ENCODE measurements at places on chromosomes 1 and 21.

DNA sequence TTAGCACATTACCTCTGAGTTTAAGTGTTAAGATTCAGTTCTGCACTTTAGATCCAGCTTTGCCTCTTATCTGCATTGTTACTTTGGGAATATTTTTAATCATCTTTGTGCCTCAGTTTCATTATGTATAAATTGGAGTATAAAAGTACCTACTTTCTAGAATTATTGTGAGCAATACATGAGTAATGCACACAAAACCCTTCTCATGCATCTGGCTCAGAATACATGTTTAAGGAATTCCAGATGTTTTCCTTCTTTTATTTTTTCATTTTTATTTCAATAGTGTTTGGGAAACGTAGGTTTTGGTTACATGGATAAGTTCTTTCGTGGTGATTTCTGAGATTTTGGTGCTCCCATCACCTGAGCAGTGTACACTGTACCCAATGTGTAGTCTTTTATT lies 14.2 kb downstream of the C8A start:
- no peak for DNase-seq

- DNase-seq: no peak
These were observed 444 bp upstream of the AGO1 start for GRCh38 chr1:35882586-35882944.

GRCh38 chr1:178434899-178435435 lies 61.8 kb downstream of the CLEC20A start:
- no peak for DNase-seq

DNA sequence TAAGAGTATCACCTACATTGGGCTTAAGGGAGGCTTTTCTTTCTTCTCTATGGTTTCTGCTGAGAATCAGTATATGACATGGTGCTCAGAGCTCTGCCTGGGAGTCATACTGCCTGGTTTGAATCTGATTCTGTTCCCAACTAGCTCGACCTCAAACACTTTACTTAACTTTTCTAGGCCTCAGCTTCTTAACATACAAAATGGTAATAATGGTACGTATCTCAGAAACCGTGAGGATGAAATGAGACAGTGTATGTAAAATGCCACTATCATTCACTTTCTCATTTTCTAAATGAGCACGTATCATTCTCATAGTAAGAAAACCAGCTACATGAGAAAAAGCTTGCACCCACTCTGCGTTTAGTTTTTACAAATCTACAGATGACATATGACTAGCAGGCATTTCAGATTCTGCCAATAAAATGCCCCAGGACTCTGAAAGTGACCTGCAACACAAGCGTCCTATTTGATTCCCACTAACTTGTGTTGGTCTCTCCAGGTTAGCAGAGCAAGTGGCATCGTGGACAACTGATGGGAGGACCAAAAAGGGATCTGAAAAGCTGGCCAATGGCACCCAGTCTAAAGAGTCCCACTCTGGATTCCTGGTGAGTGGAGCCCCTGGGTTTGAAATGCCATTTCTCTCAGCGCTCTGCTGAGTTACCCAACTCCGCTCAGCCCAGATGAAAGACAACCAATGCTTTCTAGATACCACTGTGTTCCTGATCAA lies 6.1 kb downstream of the CTNNBIP1 start:
- DNase-seq: no peak

DNA sequence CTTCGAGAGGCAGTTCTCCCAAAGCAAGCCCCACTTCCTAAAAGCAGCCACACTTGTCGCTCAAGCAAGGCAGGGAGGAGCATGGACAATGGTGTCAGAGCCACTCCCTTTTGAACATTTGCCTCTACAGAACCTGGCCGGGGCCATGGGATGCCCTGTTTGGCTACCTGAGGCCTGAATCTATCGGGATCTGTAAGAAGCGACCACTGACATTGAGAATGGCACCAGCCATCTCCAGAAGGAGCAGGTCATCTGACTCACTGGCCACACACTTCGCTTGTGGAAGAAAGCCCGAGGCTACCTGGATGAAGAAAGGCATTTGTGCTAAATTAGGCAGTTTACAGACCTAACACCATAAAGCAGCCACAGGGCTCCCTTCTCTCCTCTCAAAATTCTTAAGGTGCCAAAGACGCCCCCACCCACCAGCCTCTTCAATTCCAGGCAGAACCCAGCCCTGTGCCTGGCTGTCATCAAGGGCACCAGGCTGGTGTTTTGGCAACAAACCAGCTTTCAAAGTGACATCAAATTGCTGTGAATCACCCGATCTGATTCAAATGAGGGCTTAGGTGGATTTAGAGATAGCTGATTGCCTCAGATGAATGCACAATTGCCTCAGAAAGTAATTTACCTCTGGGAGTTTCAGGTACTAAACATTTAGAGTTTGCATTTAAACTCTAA lies 104.8 kb downstream of the ETS2 start:
- no peak for DNase-seq
